ENCODE measurements at places on chromosomes 3 and 15. TPM values are rescaled to one million over a fixed set of nuclear protein-coding genes. Genes with fewer than 3 reads are reported as not detected.
A peak's percentile ranks its signal among the peaks of the same experiment; 100 is the strongest.

The NRROS gene
- 0.07 TPM for polyA plus RNA-seq

GRCh38 chr15:43939070-43939469 lies 112.3 kb downstream of the WDR76 start:
- DNase-seq, result no peak

The PRSS50 gene
- polyA plus RNA-seq, result not detected

DNA sequence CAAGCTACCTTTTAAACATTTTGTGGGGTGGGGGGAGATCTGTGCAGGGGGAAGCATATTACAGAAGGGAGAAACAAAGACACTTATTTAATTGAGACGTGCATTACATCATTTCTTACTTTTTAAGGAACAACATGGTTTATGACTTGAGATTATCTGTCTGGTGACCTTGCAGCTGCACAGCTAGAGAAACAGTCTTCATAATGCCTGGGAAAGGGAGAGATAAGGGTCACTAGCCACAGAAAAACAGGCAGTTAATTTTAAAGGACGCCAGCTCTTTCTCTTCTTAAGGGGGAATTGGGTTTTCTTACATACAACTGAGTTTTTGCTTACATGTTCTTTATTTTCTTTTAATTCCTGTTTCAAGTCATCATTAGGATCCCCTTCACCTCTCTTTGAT lies 147.9 kb downstream of the SST start:
- no peak for DNase-seq

DNA sequence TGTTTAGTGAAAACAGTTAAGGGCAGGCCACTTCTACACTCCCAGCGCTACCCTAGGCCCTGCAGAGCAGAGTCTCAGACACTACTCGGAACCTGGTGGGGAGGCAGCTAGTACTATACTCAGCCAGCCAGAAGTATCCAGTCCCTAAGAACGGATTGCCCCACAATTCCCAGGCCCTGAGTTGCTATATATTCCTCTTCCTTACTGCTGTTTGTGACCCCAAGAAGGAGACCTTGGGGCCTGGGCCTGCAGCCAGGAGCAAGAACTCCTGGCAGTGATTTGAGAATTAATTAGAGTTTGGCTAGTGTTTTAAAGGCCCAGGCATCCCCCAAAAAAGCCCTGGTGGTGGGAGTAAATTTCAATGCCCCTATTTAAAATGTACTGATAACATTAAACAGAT lies 87.7 kb downstream of the RBPMS2 start:
- no peak for DNase-seq

DNA sequence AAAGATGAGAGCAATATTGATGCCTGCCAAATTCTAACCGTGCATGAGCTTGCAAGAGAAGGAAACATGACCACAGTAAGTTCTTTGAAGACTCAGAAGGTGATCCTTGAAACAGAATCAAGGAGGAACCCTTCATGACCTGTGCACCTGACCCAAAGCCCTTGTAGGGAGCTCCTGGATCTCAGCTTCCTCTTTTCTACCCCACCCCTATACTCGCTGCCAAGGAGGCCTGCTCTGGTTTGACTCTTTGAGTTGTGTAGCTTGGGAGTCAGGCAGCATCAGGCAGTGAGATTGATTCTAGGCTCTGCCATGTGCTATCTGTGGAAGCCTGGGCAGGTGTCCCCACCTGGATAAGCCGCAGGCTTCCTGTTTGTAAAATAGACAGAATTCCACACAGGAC lies 10.6 kb downstream of the TTC21A start:
- DNase-seq, result no peak

The AHSG gene
- not detected for polyA plus RNA-seq

- DNase-seq, result no peak
Observed at GRCh38 chr15:69145694-69146492, 14.5 kb upstream of the GLCE start.

- no peak for DNase-seq
Observed at GRCh38 chr3:139301183-139301582, 42.6 kb upstream of the MRPS22 start.

- no peak for DNase-seq
Observed at GRCh38 chr3:81790117-81790516, 28.7 kb upstream of the GBE1 start.

DNA sequence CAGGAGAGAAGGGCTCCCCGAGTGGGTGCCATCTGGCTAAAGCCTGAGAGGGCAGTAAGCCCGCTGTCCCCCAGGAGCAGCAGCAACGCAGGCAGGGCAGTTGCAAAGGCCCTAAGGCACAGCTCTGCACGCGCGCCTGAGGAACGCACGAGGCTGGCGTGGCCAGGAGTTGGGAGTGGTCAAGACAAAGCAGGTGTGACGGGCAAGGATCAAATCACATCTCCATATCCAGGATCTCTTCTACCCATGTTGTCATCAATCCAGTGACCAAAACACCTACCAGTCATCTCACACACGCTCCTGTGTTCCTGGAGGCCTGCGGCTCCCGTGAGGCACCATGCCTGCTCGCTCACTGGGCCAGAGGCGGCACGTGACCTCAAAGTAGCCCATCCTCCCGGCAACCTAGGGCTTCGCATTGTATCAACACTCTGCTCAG lies 59.5 kb downstream of the ERC2 start:
- DNase-seq, result no peak

The XCR1 gene
- not detected for polyA plus RNA-seq

- DNase-seq, result no peak
Observed at GRCh38 chr15:100761290-100761935, 118.2 kb upstream of the ALDH1A3 start.

- DNase-seq, result no peak
Observed at GRCh38 chr15:69576035-69576526, 123.5 kb downstream of the RPLP1 start.

DNA sequence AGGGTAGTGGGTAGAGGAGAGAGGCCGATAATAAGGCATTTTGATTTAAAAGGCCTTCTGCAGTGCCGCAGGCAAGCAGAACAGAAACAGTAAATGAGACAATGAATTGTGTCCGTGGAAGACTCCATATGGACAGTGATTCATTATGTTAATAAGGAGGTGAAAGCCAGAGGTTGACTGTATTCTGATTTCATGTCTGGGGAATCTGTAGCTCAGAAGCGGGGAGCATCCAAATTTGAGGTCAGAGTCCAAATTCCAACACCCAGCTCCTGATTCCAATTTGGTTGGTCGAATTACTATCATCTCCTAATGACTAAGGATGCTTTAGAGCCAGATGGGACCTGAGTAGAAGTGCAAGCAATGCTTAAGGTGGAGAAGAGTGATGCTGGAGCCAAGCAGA lies 1.0 kb upstream of the TBC1D21 start:
- peak; percentile 13 for DNase-seq

GRCh38 chr15:70585707-70586034 lies 177.7 kb downstream of the UACA start:
- no peak for DNase-seq

DNA sequence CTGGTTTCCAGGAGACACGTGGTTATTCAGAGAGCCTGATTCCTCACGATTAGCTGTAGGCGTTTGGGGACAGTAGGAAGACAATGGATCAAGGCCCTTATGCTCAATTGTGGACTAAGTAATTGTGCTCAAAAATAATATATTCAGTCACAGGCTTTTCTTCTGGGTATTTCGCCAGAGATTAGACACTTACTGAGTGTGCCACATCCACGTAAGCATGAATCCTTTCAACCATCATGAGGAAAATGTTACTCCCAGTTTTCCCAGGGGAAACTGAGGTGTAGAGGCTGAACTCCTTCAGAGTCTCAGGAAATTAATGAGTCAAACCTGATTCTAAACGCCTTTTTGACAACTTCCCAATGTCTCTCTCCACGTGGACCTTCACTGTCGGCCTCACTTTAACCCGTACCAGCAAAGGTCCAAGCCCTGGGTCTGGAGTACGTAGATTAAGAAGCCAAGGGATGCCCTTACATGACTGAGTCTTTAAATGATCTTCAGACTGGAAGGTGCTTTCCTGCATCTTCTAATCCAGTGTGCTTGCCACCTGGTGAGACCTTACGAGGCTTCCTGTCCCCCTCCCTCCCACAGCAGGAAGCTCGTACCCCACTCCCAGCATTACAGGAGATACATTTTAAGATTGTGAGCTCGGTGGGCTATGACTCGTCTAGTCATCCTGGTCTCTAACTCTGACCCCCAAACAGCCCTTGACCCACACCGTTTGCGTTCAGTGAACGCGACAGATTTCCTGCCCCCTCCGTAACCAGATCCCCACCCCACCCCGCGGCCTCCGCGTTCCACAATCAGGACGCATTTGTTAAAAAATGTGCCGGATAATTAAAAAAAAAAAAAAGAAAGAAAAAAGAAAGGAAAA lies 1.7 kb downstream of the PKM start:
- DNase-seq, result no peak

The EPHA3 gene
- 0.12 TPM for polyA plus RNA-seq

DNA sequence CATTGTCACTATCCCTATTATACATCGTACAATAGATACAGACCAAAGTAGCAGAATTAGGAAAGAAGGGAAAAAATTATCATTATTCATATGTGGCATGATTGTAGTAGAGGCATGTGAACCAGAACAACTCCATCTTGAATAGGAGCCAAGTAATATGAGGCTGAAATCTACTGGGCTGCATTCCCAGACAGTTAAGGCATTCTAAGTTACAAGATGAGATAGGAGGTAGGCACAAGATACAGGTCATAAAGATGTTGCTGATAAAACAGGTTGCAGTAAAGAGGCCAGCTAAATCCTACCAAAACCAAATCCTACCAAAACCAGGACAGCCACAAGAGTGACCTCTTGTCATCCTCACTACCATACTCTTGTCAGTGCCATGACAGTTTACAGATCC lies 1035.4 kb upstream of the SEMA6D start:
- no peak for DNase-seq

The PRR20G gene
- polyA plus RNA-seq, result not detected

The EOGT gene
- 18.9 TPM for polyA plus RNA-seq

The CEP152 gene
- 0.77 TPM for polyA plus RNA-seq

The CYP8B1 gene
- not detected for polyA plus RNA-seq

- no peak for DNase-seq
Observed at GRCh38 chr15:76953913-76954312, 22.4 kb downstream of the RCN2 start.

- DNase-seq, result no peak
Observed at GRCh38 chr3:62631488-62631887, 243.7 kb downstream of the CADPS start.

DNA sequence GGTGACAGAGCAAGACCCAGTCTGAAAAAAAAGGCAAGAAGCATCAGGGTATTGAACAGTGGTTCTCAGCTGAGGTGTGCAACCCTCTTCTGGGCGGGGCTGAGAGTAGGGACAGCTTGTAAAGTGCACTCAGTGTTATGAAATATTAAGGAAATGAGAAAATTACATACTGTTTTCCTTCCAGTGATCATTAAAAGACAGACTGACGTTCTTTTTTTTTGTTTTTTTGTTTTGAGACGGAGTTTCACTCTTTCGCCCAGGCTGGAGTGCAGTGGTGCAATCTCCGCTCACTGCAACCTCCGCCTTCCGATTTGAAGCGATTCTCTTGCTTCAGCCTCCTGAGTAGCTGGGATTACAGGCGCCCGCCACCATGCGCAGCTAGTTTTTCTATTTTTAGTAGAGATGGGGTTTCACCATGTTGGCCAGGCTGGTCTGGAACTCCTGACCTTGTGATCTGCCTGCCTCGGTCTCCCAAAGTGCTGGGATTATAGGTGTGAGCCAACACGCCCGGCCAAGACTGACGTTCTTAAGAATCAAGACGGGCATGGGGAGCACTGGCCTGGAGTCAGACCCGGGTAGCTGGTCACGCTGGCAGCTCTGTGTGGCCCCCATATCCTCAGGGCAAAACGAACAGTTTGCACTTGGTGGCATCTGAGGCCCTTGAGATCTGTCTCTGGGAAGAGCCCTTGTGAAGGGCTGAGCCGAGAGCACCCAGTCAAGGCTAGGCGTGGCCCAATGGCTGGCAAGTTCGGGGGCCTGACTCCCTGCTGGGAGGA lies 11.4 kb downstream of the MAN2A2 start:
- DNase-seq, result no peak

DNA sequence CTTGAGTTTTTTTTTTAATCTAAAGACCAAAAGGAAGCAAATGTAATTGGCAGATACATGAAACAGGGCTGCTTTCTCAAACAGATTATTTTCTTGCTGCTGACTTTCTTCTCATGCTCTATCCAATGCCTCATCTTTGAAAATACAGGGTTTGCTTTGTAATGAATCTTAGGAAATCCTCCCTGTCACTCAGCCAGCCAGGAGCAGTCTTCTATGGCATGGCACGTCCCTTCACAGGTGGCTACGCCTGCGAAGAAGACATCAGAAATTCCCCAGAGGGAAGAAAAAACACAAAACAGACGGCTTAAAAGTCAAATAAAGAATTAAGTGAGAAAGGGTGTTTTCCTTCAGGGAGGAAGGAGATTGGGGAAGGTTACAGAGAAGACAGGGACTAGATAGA lies 242.5 kb downstream of the IGSF11 start:
- no peak for DNase-seq

The RTP3 gene
- not detected for polyA plus RNA-seq

All from BJ (cell line).